ENCODE measurements at places on chromosomes 5 and 9.

- no peak for DNase-seq
Observed at GRCh38 chr5:134072471-134073210, 41.8 kb upstream of the TCF7 start.

DNA sequence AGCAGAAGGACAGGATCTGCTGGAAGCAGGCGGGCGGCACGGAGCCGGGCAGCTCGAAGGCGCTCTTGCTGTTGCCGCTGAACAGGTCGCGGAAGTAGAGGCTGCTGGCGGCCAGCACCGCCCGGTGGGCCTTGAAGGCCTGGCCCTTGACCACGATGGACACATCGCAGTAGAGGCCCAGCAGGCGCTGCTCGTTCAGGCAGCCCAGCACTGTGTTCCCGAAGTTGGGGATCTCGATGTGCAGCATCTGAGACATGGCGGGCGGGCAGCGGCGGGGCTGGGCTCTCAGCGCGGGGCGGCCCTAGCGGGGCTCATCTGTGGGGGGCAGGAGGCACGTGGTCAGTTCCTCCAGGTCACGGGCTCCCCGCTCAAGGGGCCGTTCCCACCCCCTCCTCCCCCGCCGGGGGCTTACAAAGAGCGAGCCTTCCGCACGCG lies 44.8 kb downstream of the NACC2 start:
- DNase-seq: no peak

- DNase-seq: no peak
Observed at GRCh38 chr5:158233735-158234322, 374.9 kb upstream of the CLINT1 start.

DNA sequence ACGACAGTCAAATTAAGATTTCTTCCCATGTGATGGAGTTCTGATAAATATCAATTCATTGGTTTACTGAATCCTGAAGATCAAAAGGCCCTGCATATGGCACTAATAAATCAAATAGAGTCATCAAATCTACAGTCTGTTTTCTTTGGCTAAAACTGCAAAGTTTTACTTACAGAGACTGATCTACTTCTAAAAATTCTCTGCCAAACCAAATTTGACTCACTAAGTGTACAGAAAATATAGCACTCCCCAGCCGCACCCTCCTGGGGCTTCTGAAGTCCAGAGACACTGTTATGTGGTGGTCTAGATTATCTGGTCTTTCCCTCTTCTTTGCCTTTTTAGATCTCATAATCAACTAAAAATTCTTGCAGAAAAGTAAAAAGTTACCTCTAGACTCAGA lies 237.7 kb downstream of the MLLT3 start:
- DNase-seq: no peak

GRCh38 chr5:14528115-14528514 lies 53.5 kb upstream of the OTULINL start:
- DNase-seq: no peak

- no peak for DNase-seq
Observed at GRCh38 chr5:101278917-101279316, 375.8 kb upstream of the ST8SIA4 start.

- no peak for DNase-seq
Observed at GRCh38 chr9:124218987-124219461, 38.7 kb upstream of the NEK6 start.

DNA sequence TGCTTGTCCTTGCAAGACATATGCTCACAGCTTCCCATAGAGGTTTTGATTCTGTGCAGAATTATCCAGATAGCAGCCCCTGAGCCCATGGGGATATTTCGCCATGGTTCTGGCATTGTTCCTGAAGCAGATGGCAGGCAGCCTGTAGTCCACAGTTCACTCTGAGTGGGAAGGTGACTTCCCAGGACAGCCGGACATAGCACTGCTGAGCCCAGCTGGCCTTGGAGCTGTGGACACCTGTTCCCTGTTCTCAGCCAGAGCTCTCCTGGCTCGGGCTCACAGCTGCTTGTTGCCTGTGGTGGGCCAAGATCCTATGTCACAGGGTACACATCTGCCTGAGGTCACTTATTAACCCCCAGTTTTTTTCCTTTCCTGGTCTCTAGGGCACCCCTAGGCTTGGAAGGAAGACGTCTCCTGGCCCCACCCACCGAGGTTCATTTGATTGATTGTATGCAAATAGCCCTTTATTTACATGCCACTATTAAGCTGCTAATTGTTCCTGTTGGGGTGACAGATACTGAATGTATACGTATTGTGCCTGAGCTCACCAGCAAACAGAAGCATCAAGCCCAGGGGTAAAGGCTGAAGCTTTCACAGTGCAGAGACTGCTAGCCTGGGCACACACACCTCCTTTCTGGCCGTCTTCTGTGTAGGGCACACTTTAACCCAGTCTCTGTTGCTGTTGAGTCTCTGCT lies 96.6 kb upstream of the DMRT1 start:
- no peak for DNase-seq

GRCh38 chr9:133260334-133261102 lies 14.5 kb downstream of the ABO start:
- DNase-seq: no peak

- no peak for DNase-seq
Observed at GRCh38 chr5:95084757-95085156, 200.1 kb downstream of the MCTP1 start.

- no peak for DNase-seq
Observed at GRCh38 chr9:2934241-2934650, 90.4 kb upstream of the PUM3 start.

DNA sequence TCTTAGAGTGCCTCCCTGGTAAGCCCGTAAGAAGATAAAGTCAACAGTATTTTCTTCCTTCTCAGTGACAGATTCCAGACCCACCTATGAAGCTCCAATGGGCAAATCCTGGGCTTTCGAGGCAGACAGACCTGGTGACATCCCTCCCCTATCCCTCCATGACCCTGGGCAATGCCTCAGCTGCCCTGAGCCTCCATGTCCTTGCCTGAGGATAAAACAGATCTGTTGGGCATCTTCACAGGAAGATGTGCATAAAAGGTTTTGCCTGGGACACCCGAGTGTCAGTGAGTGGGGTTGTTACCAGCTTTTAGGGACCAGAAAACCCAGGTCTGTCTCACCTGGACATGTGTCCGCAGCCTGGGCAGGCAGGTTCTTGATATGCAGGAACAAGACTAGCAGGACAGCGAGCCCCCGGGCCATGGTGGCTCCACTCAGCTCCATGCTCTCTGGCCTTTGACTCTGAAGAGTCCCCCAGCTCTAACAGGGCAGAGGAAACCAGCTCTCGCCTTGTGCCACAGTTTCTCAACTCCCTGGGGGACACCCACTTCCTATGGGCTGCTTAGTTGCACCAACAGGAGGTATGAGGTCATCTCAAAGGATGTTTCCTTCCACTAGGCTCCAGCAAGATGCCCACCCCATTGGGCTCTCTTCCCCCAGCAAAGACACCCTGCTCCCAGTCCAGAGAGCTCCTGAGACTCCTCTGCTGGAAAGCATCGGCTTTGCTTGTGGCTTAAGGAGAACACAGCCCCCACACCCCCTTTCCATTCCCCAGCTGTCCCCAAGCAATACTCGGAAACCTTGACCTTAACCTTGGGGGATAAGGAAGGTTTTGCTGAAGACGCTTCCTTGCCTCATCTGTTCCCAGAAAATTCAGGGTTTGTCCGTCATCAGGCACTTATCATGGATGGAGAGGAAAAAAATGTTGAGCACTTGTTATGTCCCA lies at the start of gene FCN1:
FCN1 (minus strand) TSS at position 482 of the 943 bp plus-strand sequence; CDS start at position 441, 41 bp downstream.
- no peak for DNase-seq

DNA sequence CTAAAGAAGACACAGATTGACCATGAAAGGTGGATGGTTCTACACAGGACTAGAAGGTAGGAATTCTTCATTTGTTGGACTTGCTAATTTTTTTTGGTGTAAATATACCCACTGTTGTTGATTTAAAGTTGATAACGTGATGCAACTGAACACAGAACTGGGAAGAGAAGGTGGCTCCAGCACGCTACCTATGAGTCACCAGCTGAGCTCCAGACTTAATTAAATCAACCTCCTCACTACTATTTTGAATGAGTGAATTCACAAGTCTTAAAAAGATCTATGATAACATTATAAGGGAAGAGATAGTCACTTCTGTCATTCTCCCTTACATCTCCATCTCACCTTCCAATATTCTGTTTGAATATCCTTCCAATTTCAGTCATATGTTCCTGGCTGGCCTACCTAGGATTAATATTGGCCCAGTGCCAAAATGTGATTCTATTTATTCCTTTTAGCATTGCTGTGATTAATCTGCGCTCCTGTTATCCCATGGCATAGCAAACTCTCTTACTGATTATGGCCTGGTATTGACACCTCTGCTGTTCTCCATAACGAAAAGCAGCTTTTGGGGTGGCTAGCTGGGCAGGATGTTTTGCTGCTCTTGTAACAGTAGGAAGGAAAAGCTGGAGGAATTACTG lies 135.9 kb upstream of the CCDC152 start:
- no peak for DNase-seq

GRCh38 chr9:95264954-95265615 lies 52.4 kb downstream of the FANCC start:
- DNase-seq: no peak

DNA sequence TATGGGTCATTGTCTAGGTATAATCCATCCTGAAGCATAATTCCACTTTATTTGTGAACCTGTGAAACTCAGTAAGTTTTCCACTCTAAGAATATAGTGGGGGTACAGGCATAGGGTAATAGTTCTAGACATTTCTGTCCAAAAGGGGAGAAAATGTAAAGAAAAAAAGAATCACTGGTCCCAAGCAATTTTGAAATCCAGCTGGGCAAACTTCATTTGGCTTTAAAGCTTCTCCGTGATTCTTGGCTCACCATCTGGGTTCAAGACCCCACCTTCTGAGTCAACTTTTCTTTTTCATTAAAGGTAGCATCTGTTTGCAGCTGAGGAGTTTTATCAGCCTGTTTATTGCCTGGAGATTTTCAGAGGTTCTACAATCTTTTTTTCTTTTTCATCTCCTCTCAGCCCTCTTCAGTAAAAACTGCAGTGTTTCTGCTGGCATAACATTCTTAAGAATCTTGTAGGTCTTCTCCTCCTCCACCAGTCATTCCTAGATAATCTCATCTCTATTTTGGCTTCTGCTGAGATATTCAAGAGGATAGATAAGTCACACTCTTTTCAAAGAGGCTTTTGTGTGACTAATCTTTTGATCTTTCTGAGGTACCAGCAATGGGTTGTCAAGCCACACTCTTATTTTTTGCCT lies 126.1 kb upstream of the PITX1 start:
- no peak for DNase-seq

- no peak for DNase-seq
Observed at GRCh38 chr5:173318330-173318729, 9.9 kb downstream of the STC2 start.

DNA sequence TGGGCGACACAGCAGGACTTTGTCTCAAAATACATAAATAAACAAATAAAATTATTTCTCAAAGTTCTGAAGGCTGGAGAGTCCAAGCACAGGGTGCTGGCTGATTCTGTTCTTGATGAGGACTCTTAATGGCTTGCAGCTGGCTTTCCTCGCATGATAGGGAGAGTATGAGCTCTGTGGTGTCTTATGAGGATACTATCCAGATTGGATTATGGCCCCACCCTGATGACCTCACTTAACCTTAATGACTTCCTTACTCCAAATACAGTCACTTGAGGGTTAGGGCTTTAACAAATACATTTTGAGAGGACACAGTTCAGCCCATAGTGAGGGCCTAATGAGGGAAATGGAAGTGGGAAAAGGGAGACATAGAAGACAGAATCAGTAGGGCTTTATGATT lies 87.7 kb downstream of the FOCAD start:
- no peak for DNase-seq

DNA sequence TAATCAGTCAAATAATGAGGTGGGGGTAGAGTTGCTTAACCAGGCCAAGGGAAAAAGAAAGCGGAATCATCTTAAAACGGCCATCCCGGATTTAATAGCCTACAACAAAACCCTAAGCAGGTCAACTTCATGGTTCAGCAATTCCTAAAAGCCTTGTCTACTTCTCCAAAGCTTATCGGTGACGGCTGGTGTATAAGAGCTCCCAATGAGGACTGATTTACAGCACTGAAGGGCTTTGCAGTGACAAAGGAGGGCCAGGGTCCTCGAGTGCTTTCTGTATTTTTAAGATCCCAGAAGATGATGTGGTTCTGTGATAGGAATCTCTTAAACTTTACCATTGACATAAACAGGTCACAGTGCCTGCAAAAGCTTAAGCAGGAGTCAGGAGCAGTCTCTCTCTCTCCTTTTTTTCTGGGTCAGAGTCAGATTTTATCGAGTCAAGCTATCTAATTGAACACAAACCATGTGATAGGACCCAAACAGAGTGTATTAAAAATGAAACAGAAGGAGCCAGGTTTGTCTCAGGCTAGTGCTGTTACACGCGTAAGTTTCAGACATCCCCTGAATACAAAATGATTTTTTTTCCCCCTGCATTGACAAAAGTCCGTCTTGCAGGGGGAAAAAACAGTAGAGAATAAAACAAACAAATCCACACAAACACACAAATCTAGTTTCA lies 663.6 kb upstream of the ZNF608 start:
- no peak for DNase-seq

DNA sequence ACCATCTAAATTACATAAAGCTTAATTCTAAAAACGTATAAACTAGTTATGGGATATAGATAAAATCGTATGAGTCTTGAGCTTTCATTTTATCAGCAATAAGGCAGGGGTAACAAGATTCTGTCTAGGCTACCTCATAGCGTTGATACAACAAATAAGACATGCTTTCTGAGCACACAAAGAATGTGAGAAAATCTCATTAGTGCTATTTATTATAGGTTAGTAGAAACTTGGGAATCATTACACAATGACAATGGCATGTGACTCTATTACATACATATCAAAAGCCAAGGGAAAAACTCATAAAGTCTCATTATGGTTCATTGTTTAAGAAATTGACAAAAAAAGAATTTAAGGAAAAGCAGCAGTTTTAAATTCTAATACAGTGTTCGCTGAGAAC lies 448.6 kb downstream of the PLK2 start:
- no peak for DNase-seq

- DNase-seq: no peak
Observed at GRCh38 chr5:10307206-10308148, at the start of gene CMBL. Gene CMBL, minus strand, starts transcription at chr5:10307902. Its CDS starts 17,140 bp downstream, at chr5:10290762.

DNA sequence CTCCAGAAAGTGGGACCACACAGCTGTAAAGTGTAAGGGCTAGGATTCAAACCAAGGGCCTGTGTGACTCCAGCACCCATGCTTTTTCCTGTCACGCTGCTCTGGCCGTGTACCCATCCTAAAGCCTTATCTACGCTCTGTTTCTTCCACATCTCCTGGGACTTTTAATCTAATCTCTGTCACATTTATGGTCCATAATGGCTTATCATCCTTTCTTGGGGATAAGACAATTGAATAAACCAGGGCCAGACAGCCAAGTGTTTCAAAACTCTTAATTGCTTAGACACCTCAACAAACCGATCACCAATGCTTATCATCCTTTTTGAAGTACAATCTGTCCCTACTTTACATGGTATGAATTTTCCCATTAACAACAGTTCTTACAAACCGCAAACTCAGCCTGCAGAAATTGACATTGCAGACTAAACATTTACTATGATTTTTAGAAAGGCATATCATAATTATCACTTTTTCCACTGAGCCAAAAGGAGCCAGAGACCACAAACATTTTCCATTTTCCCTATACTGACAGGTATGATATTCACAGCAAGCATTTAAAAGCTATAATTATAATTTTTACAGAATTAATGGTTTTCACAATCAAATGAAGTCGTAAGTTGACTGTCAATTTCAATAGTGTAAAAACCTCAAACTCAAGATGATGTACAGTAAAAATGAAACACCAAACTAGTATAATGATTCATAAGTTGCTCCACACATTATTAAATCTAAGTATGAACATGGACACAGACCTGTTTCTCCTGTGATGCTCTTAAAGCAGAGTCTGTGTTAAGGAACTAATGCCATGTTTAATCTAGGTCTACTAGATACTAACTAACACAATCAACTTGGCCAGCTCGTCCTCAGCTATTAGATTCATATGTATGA lies 99.5 kb downstream of the FBXW11 start:
- no peak for DNase-seq

GRCh38 chr5:98604301-98604700 lies 169.2 kb upstream of the RGMB start:
- no peak for DNase-seq

Data from stimulated activated CD4-positive, alpha-beta T cell treated with anti-CD3 and anti-CD28 coated beads, TNF-alpha, amount 100 ng/mL, for 1 hour (primary cell).